Progenitor cell of endocrine pancreas (in vitro differentiated cells): ENCODE measurements at places on chromosomes 5 and 9. TPM values are rescaled to one million over a fixed set of nuclear protein-coding genes. Genes with fewer than 3 reads are reported as not detected.

The AGXT2 gene
- total RNA-seq = not detected in 2 replicates

The PARP8 gene
- total RNA-seq = 24.1 and 26.7 TPM in 2 replicates

The EQTN gene
- total RNA-seq = 1.1 and 1.4 TPM in 2 replicates

The PCDHGA4 gene
- total RNA-seq = 0.96 and 1.2 TPM in 2 replicates

The C7 gene
- total RNA-seq = 5.7 and 6.1 TPM in 2 replicates

The AIF1L gene
- total RNA-seq = 71.1 and 72.5 TPM in 2 replicates

The FGF18 gene
- 2.3 and 2.6 TPM in 2 replicates for total RNA-seq

The CTXN3 gene
- total RNA-seq = not detected in 2 replicates

The C9orf43 gene
- total RNA-seq = 0.51 and 1.6 TPM in 2 replicates

The ANKRD18A gene
- 2.2 and 3.6 TPM in 2 replicates for total RNA-seq

The LHX2 gene
- total RNA-seq = 0.24 TPM in 1 of 2 replicates, not detected in the other

The ADGRV1 gene
- total RNA-seq = 82.3 and 87.6 TPM in 2 replicates

The CD72 gene
- 3.1 and 4.2 TPM in 2 replicates for total RNA-seq

The GABRA1 gene
- 0.19 TPM in 1 of 2 replicates, not detected in the other for total RNA-seq

The OMD gene
- not detected in 2 replicates for total RNA-seq

The CARD9 gene
- 1.6 and 2.0 TPM in 2 replicates for total RNA-seq

The DRD1 gene
- total RNA-seq = not detected in 2 replicates

The UTP15 gene
- 20.6 and 21.8 TPM in 2 replicates for total RNA-seq

The IFNA4 gene
- total RNA-seq = not detected in 2 replicates

The ZCCHC7 gene
- total RNA-seq = 16.6 and 16.7 TPM in 2 replicates

The SLC6A19 gene
- total RNA-seq = 2.2 and 2.6 TPM in 2 replicates

The ROR2 gene
- 23.6 and 23.9 TPM in 2 replicates for total RNA-seq

The CTSV gene
- 10.1 and 10.5 TPM in 2 replicates for total RNA-seq

The FKBP15 gene
- total RNA-seq = 26.9 and 29.3 TPM in 2 replicates

The WDR38 gene
- total RNA-seq = not detected in 2 replicates

The LURAP1L gene
- 11.0 and 11.4 TPM in 2 replicates for total RNA-seq
